NCI-H2171 (cell line): ENCODE measurements at places on chromosomes 4 and X.

DNA sequence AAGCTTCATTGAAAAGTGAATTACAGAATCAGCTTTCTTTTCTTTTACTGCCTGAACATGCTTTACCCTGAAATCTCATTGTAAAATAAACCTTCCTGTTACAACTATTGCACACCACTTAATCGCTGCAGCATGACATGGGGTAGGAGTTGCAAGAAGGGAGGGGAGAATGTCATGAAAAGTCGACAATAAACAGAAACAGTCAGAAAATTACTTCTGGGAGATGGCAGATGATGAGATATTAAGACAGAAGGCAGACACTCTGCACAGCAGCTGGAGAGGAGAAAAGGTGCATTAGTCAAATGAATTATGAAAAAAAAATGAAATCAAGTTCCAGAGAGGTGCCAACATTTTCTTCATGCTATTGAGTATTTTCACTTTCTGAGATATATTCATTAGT is 287.7 kb downstream of the PCDH7 start:
- no peak for DNase-seq

DNA sequence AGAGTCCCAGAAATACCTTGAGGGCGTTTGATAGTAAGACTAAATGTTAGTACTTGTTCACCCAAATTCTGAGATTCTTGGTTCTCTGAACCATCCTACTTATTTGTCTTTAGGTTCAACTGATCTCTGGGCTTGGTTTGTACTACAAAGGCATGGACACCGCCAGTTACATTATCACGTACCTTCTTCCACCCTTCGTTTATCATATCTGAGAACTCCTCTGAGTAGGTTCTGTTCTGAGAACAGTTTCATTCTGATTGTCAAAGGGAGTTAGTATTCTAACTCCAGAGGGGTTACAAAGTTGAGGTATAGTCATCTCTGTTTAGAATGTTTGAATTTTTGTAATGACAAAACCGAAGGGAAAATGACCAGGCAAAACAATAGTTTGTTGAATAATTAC is 19.3 kb downstream of the ZFX start:
- DNase-seq, result no peak

DNA sequence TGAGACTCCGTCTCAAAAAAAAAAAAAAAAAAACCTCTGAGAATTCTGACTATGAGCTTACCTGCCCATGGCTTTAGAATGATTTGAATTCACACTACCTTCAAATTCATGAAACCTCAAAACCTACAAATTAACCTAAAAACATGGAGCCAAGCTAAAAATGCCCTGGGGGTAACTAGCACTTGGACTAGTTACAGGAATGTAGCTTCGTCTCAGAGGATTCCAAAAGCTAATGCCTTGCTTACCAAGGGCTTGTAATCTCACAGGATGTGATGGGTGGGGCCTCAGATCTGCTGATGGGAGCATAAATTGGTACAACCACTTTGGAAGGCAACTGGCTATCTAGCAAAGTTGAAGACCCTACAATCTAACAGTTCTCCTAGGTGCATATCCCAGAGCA is 79.4 kb upstream of the SPRY1 start:
- no peak for DNase-seq

- DNase-seq, result no peak
Observed at GRCh38 chr4:41366911-41367517, 110.3 kb downstream of the UCHL1 start.

DNA sequence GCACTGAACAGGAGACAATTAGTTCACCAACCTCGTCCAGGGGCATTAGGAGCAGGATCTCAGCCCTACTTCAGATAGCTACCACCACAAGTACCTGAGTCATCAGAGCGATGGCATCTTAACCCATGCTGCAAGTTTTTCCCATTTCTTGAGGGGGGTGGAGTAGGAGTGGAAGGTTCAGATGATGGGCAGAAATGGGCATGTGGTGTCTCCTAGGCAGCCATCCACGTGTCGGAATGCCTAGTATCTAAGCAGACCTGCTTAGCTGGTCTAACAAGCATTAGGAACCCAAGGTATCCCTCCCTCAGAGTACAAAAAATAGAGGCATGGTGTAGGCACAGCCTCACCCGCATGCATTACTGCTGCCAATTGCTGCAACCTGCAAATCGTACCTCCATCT is 159.1 kb upstream of the DGKK start:
- no peak for DNase-seq
